Naive thymus-derived CD8-positive, alpha-beta T cell (primary cell): ENCODE measurements at places on chromosomes 1 and 21. TPM values are rescaled to one million over a fixed set of nuclear protein-coding genes. Genes with fewer than 3 reads are reported as not detected.
A peak's percentile ranks its signal among the peaks of the same experiment; 100 is the strongest.

GRCh38 chr1:21693732-21694131, 24.6 kb upstream of the RAP1GAP start:
- DNase-seq: no peak

DNA sequence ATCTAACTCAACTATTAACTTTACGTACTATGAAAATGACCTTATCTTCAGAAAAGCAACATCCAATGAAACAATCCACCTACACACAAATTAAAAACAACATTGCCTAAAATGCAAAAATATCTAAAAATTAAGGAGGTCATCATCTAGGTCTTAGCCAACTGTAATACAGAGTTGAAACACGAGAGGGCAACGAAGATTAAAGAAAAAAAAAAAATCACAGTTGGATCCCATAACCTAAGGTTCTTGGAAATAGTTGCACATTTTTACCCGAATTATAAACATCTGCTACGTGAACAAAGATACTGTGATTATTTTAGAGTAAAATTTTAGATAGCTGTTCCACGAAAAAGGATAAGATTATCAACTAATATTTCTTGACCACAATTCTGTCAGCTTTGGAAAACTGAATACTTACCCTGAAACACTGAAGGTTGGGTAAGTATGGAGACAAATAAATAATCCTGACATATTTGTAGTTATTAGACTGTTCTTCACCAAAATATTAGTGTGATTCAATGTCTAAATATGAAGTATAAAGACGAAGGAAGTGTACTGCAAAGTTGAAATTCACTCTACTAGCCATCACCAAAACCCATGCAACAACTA, 88.0 kb upstream of the AK4 start:
- peak; percentile 37 for DNase-seq

GRCh38 chr1:170789063-170789462, 125.1 kb downstream of the PRRX1 start:
- DNase-seq: no peak

DNA sequence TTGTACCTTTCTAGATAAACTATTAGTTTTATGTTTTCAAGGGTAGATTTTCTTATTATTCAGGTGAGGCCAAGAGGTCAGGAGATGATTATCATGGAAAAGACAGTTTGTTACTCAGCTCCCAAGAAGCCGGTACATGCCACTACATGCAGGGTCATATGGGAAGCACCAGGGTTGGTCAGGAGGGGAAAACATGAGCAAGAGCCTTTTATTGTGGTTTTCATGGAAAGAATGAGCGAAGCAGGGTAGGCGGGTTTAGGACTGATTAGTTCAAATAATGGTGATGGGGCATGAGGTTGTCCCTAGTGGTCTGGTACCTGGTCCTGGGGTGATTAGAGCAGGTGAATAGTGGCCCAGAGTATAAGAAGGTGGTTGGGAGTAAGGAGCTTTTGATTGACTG, 189.9 kb downstream of the APP start:
- DNase-seq: no peak

- DNase-seq: peak; percentile 29
Measured at GRCh38 chr1:89657886-89658285, 25.0 kb downstream of the LRRC8C start.

DNA sequence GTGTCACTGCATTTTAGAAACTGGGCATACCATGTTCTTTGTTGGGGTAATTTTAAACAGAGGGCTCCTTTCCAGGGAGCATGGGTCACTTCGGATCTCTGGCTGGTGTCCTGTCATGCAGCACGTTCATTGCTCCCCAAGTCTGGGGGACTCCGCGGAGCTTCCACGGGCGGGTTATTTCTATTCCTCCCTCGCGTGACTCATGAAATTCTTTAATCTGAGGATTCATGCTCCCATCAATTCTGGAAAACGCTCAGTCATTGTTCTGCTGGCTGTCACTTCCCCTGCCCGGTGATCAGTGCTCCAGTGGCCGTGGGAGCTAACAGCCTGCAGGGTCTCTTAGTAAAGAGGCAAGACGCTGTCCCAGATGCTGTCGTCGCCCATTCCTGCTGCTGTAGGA, 28.1 kb downstream of the CFAP74 start:
- no peak for DNase-seq

GRCh38 chr1:167837326-167837725, 76.6 kb downstream of the ADCY10 start:
- DNase-seq: no peak

DNA sequence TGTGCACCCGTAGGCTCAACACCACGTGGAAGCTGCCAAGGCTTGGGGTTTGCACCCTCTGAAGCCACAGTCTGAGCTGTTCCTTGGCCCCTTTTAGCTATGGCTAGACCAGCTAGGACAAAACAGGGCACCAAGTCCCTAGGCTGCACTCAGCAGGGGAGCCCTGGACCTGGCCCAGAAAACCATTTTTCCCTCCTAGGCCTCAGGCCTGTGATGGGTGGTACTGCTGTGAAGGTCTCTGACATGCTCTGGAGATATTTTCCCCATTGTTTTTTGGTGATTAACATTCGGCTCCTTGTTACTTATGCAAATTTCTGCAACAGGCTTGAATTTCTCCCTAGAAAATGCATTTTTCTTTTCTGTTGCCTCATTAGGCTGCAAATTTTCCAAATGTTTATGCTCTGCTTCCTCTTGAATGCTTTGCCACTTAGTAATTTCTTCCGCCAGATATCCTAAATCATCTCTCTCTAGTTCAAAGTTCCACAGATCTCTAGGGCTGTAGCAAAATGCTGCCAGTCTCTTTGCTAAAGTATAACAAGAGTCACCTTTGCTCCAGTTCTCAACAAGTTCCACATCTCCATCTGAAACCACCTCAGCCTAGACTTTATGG, 69.0 kb upstream of the KRTAP19-8 start:
- DNase-seq: no peak

DNA sequence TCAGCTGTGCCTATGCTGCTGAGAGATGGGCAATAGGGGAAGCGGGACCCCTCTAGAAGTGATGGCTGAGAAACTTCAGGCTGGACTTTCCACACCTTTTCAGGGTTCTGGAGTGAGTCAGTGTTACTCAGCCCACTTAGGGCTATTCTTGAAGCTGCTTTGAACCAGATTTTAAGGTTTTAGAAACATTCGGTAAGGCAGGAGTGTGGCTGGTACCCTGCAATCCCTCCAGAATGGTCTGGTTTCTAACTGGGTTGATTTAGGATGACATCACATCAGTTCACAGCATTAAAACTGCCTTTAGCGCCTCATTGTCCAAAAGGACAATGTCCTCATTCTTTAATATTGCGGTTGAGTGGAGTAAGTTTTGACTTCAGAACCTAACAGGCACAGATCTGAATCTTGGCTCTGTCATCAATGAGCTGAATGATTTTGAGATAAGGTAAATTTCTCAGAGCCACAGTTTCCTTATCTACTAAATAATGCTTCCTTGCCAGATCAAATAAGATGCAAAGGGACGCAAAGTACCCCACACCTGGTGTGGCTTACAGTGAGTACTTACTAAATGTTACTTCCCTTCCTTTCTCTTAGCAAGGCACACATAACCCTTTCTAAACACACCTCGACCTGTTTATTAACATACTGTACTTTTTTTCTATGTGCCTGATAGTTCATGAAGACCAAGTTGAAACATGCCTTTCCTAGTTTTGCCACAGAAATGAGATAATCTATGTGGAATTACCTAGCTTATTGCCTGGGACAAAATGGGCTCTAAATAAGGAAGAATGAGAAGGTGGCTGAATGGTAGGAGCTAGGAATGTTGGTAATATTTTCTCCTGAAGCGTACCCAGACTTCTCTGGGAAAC, 209.8 kb downstream of the ROR1 start:
- no peak for DNase-seq

DNA sequence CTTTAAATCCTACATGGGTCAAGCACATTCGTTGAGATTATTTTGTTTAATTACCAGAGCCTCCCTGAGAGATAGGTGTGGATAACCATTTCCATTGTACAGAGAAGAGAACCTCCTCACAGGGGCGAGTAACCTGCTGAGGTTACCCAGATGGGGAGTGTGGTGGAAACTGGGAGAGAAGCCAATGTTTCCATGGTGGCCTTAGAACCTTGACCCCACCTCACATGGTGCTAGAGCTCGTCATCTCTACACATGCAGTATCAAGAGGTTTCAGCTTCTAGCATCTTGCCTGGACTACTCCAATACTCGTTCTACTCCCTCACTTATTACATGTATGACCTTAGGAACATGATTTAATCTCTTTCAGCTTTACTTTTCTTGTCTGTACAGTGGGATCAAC, 4.8 kb downstream of the REG4 start:
- DNase-seq: no peak

DNA sequence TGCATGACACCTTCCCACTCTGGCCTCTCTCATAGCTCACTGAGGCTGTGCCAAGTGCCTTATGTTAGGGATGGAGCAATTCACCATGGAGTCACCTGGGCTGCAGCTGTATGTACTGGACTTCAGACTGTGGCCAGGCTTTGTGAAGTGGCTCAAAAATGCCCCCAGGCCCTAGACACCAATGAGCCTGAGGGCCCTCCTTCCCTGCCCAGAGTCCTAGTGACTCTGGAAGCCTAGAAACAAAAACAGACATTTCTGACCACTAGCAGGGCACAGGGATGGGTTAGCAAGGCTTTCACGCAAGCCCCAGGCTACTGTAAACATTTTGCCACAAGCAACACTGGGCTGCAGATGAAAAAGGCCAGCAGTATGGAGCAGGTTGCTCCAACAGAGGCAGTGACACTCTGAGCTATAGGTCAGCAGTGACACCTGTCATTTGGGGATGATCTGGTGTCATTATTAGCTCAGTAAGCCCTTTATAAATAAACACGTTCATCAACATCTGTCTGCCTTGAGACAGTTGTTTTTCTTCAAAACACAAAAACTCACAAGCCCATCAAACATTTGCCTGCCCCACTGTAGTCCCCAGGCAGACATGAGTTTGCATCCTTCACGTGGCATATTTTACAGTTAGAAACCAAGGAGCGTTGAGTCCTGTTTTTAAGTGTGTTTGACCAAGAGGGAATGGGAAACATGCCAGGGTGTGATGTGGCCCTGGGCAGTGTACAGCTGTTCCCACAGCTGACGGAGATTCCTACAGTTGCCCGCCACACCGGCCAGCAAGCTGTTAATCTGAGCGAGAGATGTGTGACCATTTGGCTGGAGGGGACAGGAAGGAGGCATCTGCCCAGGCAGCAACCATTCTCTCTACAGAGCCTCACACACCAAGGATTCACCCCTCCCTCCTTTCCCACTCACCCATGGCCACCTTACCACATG, 66.8 kb downstream of the KCNN3 start:
- DNase-seq: no peak

Gene PPIAL4G
- 2.6 TPM for total RNA-seq
